ENCODE measurements at places on chromosomes 12 and 14.

DNA sequence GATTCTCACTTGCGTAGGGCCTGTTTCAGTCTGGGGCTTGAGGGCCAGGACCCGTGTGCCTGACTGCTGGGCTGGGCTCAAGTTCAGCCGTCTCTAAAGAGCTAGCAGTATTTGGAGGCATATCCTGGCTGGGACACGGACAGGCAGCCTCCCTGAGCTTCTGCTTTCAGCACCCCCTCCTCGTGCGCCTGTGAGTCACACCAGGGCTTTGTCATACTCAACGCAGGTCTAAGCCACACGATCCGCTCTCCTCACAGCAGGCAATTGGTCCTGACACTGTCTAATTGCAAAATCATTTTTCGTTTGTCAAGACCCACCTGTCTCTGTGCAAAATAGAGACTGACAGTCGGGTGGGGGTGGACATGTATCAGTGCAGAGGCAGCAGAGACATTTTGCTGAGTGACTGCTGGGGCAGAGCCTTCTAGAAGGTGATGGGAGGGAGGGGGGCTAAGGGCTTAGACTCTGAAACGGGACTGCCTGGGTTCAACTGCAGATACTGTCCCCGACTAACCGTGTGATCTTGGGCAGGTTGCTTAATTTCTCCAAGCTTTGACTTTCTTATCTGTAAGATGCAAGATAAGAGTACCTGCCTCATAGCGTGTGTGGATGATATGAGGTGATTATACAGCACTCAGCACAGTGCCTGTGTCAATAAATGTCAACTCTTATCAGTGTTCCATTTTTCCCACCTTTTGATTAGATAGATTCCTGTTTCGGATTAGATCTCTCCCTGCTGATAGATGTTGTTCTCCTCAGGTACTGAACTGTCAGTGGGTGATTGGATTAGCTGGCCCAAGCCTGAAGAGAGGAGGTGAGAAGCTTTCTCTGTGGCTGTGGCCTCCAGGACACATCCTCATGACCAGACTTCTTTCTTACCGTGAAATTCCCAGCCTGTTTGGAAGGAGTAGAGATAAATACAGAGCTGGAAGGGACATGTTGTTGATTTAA, 53.1 kb downstream of the KCNA1 start:
- DNase-seq, result no peak

- DNase-seq, result no peak
Observed at GRCh38 chr14:86798330-86798729, 1194.7 kb downstream of the GALC start.

DNA sequence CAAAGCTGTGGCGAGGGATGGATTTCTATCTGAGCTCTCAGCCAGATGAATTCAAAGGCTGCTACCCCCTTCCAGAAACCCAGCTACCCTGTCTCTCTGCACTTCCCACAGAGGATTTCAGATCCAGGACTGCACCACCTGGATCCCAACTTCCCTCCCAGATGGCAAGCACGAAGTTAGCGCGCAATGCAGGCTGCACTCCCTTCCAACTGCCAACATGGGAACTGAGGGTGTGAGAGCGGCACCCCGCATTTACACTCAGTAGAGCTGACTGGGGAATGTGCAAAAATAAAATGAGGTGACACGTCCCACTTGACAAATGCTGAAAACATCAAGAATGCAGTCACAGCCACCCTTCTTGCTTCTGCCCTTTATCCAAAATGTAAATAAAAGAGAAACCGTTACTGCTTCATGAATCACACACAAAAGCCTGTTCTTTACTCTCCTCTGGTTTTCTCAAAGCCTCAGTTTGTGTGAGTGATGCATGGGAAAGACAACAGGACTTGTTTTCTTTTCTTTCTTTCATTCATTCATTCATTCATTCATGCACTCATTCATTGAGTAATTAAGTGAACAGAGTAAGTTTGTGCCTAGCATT, 85.7 kb downstream of the ITPK1 start:
- no peak for DNase-seq

GRCh38 chr14:33679461-33680225, 271.2 kb downstream of the EGLN3 start:
- DNase-seq, result no peak

GRCh38 chr12:53501615-53502181, 615 bp downstream of the TARBP2 start:
- no peak for DNase-seq

GRCh38 chr14:64877846-64878245, 1.9 kb downstream of the SPTB start:
- no peak for DNase-seq

- no peak for DNase-seq
Observed at GRCh38 chr12:51744235-51744634, 104.3 kb downstream of the FIGNL2 start.

DNA sequence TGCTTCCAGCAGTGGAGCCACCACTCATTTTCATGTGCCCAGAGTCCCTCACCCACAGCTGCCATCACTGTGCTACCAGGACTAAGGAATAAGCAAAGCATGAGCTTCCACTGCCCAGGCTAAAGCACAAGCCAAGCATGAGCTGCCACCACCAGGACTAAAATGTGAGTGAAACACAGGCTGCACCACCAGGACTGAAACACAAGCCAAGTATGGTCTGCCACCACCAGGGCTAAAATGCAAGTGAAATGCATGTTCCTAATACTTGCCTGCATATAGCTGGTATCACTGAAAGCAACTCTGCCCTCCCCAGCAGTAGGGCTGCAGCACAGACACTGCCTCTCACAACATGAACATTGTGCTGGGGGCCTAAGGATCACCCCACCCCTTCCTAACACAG, 30.0 kb downstream of the CEP83 start:
- DNase-seq, result no peak

GRCh38 chr14:69612783-69613130, 1.4 kb downstream of the SUSD6 start:
- DNase-seq, result no peak

- DNase-seq, result no peak
Observed at GRCh38 chr12:87332987-87333726, 696.0 kb downstream of the C12orf50 start.

DNA sequence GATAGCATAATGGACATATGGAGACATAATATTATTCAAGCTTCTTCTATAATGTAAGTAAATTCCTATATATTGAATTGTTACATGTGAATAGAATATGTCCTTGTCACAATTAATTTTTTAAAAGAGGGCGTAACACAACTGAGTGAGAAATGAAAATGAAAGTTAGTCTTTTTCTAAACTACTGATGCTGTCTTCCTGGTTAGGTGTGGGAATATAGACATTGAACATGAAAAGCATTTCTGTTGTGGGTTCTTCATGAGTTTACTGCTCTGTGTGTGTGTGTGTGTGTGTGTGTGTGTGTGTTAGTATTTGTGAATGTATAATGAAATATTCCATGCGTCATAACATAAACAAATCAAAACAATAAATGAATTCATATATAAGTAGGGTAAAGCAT, 40.5 kb upstream of the RTL1 start:
- DNase-seq, result no peak

DNA sequence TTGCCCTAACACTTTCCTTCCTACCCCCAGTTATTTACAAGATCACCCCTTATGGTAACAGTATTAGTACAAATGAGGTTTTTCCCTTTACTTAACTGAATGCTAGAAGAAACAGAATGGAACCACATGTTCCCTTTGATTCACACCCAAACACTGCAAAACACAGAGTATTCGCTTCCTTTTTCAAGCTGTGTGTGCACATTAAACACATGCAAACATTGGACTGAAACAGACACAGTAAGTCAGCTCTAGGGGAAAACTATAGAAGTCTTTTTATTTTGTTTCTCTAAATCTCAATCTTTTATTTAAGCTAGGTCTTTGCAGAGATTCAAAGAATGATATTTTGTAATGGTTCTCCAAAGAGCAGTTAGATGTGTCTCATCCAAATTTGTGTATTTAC, 728.5 kb downstream of the DIO2 start:
- no peak for DNase-seq

GRCh38 chr12:53093777-53094393, 3.6 kb upstream of the IGFBP6 start:
- DNase-seq, result no peak

GRCh38 chr14:33045760-33046159, 107.1 kb downstream of the NPAS3 start:
- DNase-seq, result no peak

DNA sequence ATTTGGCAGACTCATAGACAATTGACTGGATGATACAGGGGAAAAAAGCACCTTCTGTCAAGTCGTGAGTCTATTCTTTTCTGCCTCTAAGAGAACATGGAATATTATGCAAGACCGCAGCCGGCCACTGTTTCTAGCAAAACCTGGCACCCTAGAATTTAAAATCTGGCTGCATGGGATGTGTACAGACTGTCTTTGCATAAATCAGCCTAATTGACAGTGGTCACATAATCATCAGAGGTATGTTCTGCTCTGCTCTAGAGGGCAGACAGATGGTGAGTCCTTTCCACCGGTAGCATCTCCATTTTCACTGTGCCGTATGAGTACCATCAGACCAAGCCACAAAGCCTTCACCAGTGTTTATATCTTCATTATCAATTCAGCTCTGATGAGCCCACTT, 80.6 kb downstream of the KCNK10 start:
- no peak for DNase-seq

GRCh38 chr12:121719926-121720414, 7.4 kb downstream of the TMEM120B start:
- DNase-seq, result no peak

GRCh38 chr12:87094356-87094755, 838.2 kb upstream of the MGAT4C start:
- DNase-seq, result no peak

DNA sequence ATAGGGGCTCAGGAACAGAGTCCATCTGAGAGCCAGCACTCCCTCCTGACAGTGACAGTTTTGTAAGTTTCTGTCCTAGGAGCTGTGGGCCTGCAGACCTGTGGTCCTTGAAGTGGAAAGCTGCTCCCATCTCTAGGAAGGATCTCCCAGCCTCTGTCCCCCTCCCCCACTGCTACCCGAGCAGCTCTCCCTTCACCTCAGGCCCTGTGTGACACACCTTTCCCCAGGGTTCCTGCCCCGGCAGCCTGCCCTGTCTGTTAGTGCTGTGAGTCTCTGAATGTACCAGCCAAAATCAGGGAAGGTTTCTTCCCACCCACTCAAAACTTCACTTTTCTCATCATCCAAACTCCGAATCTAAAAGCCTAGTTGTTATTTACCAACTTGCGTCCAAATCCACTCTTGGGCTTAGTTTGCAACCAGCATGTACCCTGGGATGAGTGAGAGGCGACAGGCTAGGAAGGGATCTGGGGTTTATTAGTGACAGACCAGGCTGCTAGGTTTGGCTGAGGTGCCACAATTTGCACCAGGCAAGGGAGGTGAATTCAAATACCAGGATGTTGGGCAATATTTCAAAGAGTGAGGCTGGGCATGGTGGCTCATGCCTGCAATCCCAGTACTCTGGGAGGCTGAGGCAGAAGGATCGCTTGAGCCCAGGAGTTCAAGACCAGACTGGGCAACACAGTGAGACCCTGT, 39.9 kb downstream of the NINJ2 start:
- DNase-seq, result no peak

DNA sequence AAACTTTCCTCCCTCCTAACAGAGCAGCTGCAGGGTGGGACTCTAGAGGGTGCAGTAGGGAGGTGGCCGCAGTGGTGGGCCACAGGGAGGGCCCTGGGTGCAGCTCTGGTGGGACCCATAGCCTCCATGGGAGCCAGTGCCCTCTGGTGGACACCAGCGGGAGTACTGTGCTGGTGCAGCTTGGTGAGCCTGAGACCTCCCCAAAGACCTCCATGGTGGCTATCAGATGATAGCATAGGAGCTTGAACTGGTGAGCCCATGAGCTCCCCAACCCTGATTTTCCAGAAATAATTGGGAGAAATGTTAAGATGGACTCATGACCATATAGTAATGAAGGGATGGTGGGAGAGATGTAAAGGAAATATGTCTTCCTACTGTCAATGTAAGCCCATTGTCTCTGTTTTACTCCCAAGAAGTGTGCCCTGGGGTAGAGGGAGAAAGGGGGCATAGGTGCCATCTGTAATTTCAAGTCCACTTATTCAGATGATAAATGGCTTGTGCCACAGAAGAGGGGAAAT, 98.7 kb downstream of the GAS2L3 start:
- no peak for DNase-seq

DNA sequence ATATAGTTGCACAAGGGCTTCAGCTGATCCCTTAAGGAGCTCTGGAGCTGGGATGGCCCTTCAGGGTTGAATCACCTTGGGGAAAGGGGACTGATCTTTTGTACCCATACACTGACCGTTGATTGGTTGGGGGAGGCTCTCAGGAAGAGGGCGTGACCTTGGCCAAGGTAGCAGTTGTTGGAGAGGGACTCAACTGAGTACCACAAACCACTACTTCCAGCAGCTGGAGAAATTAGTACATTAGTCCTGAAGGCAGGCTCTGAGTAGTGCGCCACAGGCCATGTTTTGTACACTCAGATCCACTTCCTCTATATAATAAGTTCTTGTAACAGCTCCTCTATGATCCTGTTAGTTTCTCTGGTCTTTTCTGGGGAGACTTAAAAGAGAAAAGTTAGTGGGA, 317.6 kb downstream of the CCDC91 start:
- DNase-seq, result no peak

DNA sequence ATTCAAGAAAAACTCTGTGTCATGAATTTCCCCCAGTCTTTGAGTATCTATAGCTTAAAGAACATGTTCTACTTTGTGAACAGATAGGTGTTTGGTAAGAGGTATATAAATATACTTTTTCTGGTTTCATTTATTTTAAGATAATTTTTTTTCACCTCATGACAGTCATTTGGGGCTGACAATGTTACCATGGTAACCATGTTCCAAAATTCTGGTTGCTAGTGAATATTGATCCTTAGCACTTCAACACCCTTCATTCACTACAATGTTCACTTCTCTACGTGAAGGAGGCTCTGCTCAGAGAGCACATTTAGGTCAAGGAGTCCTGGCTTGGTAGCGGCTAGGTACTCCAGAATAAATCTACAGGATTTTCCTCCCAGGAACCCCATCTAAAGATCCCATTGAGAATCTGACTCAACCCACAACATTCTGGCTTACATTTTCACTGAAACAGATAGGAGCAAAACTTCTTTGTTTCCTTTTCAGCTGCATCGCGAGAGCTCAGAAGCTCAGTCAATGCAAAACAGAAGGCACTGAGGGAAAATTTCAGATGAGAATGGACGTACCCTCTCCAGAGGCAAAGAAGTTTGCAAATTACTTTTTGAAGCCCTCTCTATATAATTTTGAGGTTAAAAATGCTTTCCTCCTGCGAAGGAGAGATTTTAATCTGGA, 93.6 kb downstream of the ARF6 start:
- DNase-seq, result no peak

DNA sequence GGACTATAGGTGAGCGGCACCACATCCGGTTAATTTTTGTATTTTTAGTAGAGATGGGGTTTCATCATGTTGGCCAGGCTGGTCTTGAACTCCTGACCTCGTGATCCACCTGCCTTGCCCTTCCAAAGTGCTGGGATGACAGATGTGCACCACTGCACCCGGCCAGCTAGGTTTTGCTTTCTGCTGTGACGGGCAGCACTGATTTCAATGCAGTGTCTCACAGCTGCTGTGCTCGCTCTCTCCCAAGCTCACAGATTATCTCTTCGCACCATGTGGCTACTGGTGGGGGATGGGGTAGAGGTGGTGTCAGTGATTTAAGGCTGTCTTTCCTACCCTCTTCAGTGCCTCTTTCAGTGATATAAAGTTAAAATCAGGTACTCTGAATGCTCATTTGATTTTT, 909.1 kb downstream of the TRHDE start:
- DNase-seq, result no peak

- no peak for DNase-seq
Observed at GRCh38 chr12:92155733-92156132, 10.1 kb upstream of the BTG1 start.

All from stimulated activated CD4-positive, alpha-beta T cell treated with anti-CD3 and anti-CD28 coated beads, TNF-alpha, amount 100 ng/mL, for 4 hours (primary cell).